Hypothalamus (tissue), 51 donors: ENCODE measurements at places on chromosomes 7 and 10.

GRCh38 chr10:513393-513792 is 176.1 kb downstream of the DIP2C start:
- DNase-seq, result no peak

- no peak for DNase-seq
Measured at GRCh38 chr10:51108406-51108805, 34.1 kb downstream of the PRKG1 start.

GRCh38 chr7:31782411-31782991 is 95.5 kb downstream of the PPP1R17 start:
- DNase-seq, result no peak

GRCh38 chr7:44097064-44097932 is 6.8 kb upstream of the AEBP1 start:
- no peak for DNase-seq

GRCh38 chr7:142774826-142775225 is 4.1 kb downstream of the PRSS2 start:
- no peak for DNase-seq

DNA sequence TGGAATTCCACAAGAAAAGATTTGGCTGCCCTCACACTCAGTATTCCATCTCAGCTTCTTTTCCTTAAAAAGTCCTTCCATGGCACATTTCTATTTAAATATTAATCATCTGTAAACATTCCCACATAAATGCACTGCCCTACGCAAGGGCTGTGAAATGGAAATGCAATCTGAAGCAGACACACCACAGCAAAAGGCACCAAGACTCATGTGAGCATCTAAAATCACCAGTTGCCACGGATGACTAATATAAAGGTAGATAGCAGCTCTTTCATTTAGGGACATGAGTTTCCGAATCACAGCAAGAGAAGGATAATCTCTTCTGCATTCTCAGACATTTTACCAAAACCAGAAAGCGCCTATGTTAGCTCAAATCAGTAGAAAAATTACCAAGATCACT is 31.6 kb downstream of the COA1 start:
- DNase-seq, result no peak

DNA sequence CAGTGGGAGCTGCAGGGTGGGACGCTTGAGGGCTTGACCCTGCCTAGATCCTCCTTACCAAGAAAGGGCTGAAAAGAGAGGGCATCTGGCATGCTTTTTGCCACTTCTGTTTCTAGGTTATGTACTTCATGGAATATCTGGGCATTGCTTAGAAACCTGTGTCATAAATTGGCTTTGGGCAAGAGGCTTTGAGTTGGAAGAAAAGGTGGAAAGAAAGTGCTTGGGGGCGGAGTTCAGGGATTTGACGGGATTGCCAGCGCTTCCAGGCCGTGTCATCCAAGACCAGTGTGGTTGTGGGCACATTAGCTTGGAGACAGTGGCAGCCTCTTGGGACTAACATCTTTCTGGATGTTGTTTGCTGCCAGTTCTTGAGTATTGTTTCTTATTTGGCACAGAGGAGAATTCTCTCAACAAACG is 825 bp downstream of the ZNF862 start:
- DNase-seq, result no peak
